ENCODE measurements at places on chromosomes 4 and X.

DNA sequence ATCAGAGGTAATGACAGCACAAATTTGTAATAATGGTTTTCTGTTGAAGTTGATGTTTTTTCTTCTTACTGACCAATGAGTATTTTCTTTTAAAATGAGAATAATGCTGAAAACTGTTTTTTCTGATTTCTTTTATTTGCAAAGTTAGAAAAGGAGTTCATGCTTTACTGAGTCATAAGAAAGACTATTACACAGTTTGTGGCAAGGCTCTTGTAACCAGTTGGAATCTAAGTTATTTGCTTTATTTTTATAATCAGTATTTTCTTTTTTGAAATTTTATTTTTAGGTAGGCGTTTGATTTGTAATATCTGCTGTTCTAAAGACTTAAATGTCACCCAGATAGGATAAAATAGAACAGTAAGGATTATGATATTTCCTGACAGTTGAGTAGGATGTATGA lies 25.5 kb downstream of the ANAPC4 start:
- peak; percentile 51 for DNase-seq

DNA sequence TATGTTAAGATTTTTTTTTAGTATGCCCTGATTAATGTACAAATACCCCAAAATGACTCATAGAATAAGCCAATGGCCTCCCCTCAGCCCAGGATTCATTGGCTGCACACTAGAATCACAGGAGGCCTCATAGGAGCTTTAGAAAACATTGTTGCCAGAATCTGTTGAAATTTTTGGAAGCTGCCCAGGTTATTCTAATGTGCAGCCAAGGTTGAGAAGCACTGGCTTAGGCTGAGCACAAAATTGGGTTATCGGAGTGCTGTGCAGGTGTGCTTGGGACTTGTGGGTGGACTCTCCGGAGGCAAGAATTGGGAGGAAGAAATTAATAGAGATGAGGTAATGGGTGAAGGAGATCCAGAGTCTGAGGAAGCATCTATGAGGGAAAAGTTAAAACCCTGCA lies 41.3 kb upstream of the VCX start:
- DNase-seq: no peak

GRCh38 chr4:62407534-62407933 lies 1207.4 kb downstream of the ADGRL3 start:
- DNase-seq: no peak

GRCh38 chr4:17760626-17761025 lies 20.8 kb downstream of the FAM184B start:
- DNase-seq: no peak

DNA sequence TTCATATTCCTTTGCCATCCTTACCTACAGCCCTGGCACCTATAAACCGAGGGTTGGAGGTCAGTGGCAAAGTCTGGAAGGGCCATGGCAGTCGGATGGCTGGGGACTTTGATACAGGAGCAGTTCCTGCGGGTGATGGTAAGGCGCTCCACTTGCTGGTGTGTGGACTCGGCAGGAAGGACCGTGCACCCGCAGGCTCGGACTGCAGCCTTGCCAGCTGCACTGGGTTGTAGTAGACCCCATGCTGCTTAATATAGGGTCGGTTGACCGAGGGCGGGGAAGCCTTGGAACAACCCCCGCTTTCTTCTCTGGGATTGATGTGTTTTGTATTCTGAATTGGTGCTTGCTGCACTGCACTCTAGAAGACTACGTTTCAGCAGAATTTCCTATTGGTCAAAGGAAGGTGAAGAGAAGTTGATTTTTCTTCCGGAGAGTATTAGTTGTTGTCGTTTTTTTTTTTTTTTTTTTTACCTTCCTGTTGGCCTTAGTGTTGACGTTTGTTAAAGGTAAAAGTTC lies 638 bp downstream of the BLTP1 start:
- DNase-seq: peak; percentile 30

DNA sequence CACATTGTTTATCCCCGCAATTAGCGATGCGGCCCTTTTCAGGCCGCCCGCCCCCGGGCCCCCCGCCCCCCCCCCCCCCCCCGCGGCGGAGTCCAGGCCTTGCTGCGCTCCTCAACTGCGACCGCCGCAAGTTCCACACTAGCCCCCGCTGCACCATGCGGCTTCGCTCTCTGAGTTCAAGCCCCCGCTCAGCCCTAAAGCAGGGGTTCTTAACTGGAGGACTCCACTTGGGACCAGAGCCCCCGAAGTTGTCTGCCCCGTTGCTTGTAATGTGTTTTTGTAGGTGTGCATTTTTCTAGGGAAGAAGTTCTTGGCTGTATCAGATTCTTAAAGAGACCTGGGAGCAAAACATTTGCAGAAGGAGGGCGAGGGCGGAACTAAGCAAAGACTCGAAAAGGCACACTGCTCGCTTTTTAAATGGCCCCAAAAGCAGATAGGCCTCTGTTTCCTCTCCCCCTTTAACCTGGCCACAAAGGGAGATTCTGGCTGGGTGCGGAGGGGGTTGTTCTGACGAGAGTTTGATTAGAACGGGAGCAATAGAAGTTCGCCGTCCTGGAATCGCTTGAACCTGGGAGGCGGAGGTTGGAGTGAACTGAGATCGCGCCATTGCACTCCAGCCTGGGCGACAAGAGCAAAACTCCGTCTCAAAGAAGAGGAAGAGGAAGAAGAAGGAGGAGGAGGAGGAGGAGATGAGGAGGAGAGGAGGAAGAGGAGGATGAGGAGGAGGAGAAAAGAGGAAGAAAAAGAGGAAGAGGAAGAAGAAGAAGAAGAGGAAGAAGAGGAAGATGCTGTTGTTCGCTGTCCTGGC lies 2.3 kb upstream of the MSX1 start:
- no peak for DNase-seq

- no peak for DNase-seq
Measured at GRCh38 chr4:32855622-32856021, 2135.5 kb downstream of the PCDH7 start.

GRCh38 chrX:6678313-6678712 lies 143.4 kb upstream of the VCX3A start:
- DNase-seq: no peak

DNA sequence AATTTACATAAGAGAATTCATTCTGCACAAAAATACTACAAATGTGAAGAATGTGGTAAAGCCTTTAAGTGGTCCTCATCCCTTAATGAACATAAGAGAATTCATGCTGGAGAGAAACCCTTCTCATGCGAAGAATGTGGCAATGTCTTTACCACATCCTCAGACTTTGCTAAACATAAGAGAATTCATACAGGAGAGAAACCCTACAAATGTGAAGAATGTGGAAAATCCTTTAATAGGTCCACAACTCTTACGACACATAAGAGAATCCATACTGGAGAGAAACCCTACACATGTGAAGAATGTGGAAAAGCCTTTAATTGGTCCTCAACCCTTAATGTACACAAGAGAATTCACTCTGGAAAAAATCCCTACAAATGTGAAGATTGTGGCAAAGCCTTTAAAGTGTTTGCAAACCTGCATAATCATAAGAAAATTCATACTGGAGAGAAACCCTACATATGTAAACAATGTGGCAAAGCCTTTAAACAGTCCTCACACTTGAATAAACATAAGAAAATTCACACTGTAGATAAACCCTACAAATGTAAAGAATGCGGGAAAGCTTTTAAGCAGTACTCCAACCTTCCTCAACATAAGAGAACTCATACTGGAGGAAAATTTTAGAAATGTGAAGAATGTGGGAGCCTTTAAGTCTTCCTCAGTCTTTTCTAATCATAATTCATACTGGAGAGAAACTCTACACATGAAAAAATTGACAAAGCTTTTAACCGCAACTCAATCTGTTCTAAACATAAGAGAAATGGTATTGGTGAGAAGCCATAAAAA lies 37.4 kb downstream of the ZNF718 start:
- DNase-seq: no peak

GRCh38 chrX:110180928-110181310 lies 137.0 kb downstream of the AMMECR1 start:
- DNase-seq: peak; percentile 58

DNA sequence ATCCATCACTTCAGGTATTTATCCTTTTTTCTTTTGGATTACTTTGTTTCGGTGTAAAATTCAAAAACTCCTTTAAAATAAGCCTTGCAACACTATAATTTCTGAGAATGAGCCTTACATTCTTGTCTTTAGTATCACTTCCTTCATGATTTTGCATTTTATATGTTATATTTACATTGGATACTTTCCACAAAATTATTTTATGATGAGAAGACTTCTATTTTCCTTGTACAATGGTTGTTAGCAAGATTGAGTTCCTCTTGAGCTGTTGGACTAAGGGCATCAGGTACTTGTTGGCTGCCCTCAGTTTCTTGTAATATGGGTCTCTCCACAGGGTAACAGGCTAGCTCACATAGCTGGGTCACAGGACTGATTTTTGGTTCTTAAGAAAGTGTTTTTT lies 22.7 kb upstream of the HPGDS start:
- DNase-seq: peak; percentile 12

GRCh38 chr4:73676861-73677323 lies 56.7 kb upstream of the RASSF6 start:
- peak; percentile 37 for DNase-seq

DNA sequence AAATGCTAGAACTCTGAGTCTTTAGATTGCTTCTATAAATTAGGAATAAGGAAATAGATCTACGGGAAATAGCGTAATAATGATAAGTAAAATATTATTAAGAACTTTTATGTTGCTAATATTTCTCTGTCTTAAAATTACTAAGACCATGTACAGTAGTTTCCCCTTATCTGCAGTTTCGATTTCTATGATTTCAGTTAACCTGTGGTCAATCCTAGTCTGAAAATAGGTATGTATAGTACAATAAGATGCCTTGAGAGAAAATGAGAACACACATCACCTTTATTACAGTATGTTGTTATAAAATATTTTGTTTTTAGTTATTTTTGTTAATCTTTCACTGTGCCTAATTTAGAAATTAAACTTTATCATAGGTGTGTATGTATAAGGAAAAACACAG lies 92.6 kb downstream of the CCSER1 start:
- DNase-seq: no peak

DNA sequence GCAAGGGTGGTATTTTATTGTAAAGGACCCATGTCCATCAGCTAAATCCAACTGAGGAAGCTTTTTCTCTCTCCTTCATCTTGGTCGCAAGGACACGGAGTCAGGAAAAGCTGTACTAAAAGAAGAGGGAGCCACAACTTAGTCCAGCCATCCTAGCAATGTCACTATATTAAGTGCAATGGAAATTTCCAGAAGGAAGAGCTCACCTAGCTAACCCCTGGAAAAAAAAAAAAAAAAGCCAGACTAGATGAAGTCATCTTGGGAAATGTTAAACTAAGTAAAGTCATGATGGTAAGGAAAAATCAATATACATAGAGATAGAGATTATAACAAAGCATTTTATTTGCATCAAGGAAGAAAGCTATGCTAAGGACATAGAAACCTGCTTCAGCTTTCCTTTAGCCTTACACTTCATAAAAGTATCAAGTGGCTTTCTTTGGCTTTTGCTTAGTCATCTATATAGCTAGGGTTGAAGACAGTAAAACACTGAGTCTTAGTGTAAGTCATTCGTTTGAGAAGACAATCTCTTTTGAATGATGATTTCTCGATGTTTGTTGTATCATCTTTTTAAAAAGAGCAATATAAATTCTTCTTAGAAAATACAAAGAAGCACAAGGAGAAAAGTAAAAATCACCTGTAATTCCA lies 18.6 kb upstream of the CA5B start:
- no peak for DNase-seq

DNA sequence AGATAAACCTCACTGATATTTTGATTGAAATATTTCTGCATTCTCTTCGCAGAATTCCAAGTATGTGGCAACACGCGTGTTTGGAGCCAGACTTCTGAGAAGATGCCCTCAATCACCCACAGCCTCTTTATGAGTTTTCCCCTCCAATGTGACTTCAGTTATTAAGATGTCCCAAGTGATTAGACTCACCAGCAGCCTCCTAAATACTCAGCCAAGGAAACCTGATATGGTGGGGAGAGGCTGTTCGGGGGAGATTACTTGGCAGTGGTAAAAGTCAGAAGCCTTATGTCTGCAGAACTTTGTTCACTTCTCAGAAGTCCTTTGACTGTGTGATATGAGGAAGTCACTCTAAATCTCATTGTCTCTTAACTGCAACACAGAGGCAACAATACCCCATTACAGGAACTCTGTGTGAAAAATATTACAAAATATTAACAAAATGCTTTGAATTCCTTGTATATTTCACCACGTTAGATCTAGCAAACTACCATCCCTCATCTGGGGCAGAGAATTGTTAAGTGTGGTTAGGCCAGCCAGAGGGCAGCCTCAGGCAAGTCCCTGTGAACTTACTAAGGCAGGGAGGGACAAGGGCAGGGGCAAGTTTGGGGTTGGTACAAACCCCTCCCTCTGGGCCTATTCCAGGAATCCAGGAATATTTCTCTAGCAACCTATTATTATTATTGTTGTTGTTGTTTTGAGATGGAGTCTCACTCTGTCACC lies 151.4 kb upstream of the USP9X start:
- peak; percentile 74 for DNase-seq
